ENCODE measurements at places on chromosomes 11 and 22. TPM values are rescaled to one million over a fixed set of nuclear protein-coding genes. Genes with fewer than 3 reads are reported as not detected.

MUC5B gene
- not detected for total RNA-seq

OR6A2 gene
- not detected for total RNA-seq

ARHGEF17 gene
- total RNA-seq: not detected

ACRV1 gene
- not detected for total RNA-seq

ADAMTS8 gene
- not detected for total RNA-seq

CNIH2 gene
- 2.8 TPM for total RNA-seq

OR56A4 gene
- total RNA-seq: not detected

SCN2B gene
- not detected for total RNA-seq

GRCh38 chr11:134452026-134452837 is 40.2 kb upstream of the B3GAT1 start:
- no peak for DNase-seq

DNA sequence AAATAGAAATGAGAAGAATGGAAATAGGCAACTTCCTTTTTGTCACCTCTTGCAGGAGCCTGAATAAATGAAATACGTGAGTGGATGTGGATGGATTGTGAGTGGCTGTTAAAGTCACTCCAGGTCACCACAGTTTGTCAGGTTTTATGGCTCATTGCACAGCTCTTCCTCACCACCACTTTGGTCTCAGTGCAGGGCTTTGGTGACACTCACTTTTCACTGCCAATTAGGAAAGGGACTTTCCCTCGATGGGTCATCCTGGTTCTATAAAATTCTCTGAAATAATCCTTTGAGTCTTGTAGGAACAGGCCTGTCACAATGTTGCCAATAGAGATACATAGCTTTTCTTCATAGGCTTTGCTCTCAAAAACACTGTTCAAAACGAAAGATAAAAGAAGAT is 172.4 kb upstream of the C11orf87 start:
- DNase-seq: no peak

- DNase-seq: no peak
Measured at GRCh38 chr22:42353883-42354727, 78.1 kb downstream of the NFAM1 start.

DNA sequence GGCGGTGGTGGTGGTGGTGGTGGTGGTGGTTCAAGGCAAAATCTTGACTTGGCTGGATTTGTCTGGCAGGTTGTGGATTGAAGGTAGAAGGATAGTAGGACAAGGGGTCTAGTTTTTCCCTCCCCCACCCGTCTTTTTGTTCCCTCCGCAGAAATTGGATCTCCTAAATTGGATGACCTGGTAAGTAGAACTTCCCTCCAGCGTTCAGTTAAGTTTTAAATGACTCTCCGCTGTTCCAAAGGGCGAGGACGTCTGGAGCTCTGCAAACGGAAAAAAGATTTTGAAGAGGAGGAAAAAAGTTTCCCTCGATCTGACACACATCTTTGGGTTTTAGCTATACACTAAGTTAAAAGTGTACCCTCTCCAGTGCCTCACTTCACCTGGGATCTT is 422 bp upstream of the LGR4 start:
- no peak for DNase-seq

DNA sequence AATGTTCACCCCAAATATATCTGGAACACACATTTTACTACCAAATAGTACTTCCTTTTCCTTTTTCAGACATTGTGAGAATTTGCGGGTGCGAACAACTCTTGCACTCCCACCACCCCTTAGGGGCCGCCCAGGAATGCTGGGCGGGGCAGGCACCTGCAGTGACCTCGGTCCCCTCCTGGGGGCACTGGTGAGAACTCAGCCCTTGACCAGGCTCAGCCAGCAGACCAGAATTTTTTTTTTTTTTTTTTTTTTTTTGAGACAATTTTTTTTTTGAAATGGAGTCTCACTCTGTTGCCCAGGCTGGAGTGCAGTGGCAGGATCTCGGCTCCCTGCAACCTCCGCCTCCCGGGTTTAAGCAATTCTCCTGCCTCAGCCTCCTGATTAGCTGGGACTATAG is 75.8 kb downstream of the ARHGAP8 start:
- no peak for DNase-seq

GRCh38 chr11:130462101-130462885 is 13.8 kb downstream of the ADAMTS15 start:
- DNase-seq: no peak

- DNase-seq: no peak
Measured at GRCh38 chr22:48892578-48893287, 934.9 kb downstream of the BRD1 start.

DNA sequence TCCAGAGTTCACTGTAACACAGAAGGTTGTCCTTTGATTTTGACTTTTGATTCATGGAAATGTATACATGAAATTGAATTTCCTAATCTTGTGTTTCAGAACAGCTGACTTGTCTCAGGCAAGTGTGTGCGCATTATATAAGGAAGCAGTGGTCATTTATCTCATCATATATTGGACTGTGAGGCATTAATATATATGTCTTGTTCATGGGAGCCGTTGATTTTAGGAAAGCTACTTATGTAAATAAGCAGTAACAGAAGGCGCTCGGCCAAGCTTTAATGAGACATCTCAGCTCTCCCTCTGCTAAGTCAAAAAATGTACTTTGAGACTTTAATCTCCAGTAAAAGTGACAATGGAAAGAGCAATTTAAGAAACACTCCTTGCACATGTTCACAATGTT is 100.5 kb downstream of the PDHX start:
- no peak for DNase-seq

GRCh38 chr11:111399187-111400031 is 20.3 kb upstream of the POU2AF1 start:
- no peak for DNase-seq

- DNase-seq: no peak
Measured at GRCh38 chr11:72257570-72257969, 13.6 kb upstream of the PHOX2A start.

- no peak for DNase-seq
Measured at GRCh38 chr22:33853200-33854097, 66.8 kb downstream of the LARGE1 start.

DNA sequence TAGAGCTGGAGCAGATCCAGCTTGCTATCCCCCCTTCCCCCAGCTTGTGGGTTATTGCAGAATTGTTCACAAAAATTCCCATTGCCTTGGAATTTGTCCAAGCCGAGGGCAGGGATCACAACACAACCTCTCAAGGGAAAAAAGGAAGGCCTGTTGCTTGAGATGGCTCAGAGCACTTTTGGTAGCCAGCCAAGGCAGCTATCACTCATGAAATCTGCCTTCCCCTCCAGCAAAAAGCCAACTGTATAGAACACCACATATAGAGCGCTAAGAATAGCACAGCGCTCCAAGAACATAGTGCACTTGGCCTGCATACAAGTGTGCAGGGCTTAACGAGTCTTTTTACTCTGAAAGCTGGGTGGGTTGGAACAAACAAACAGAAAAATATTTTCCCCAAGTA is 46.2 kb downstream of the FAM83F start:
- DNase-seq: no peak

GRCh38 chr11:61004180-61004611 is 32.7 kb downstream of the CD6 start:
- peak; percentile 55 for DNase-seq

DNA sequence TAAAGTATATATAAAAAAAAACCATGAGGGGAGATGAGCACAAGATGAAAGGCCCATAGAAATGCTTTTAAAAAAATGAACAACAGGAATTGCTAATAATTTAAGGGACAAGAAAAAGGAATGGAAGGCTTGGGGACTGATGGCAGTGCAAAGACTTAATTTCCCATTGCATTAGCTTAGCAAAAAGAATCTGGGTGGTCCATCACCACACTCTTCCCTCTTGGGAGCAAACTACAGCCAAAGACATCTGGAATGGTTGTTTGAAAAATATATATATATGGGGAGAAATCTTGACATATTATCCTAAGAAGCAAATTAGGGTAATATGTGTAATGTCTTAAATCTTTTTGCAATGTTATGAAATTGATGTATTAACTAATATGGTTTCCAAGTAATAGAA is 727.1 kb downstream of the METTL15 start:
- no peak for DNase-seq

Data from CD8-positive, alpha-beta memory T cell (primary cell).